ENCODE measurements at places on chromosomes 16 and 17.
A peak's percentile ranks its signal among the peaks of the same experiment; 100 is the strongest.

GRCh38 chr17:65750631-65751115 lies 189.2 kb upstream of the AXIN2 start:
- H3K27me3 ChIP-seq: peaks cover 3% of the 10 kb centered on the region
- peaks cover 2% of the 10 kb centered on the region for H3K4me1 ChIP-seq
- peak; percentile 89 for DNase-seq
- H3K36me3 ChIP-seq: no peaks in the 10 kb centered on the region
- H3K27ac ChIP-seq: no peak overlapping the region
- H3K4me3 ChIP-seq: no peak overlapping the region

GRCh38 chr16:13795131-13795530 lies 124.8 kb upstream of the ERCC4 start:
- no peaks in the 10 kb centered on the region for H3K36me3 ChIP-seq
- H3K27me3 ChIP-seq: no peaks in the 10 kb centered on the region
- no peaks in the 10 kb centered on the region for H3K4me1 ChIP-seq
- no peak overlapping the region for H3K27ac ChIP-seq
- no peak overlapping the region for H3K4me3 ChIP-seq

- H3K27ac ChIP-seq: no peak overlapping the region
- no peak overlapping the region for H3K4me3 ChIP-seq
- H3K36me3 ChIP-seq: no peaks in the 10 kb centered on the region
- H3K27me3 ChIP-seq: peaks cover 3% of the 10 kb centered on the region
- H3K4me1 ChIP-seq: peaks cover 8% of the 10 kb centered on the region
Measured at GRCh38 chr17:37706446-37706845, 38.4 kb downstream of the HNF1B start.

DNA sequence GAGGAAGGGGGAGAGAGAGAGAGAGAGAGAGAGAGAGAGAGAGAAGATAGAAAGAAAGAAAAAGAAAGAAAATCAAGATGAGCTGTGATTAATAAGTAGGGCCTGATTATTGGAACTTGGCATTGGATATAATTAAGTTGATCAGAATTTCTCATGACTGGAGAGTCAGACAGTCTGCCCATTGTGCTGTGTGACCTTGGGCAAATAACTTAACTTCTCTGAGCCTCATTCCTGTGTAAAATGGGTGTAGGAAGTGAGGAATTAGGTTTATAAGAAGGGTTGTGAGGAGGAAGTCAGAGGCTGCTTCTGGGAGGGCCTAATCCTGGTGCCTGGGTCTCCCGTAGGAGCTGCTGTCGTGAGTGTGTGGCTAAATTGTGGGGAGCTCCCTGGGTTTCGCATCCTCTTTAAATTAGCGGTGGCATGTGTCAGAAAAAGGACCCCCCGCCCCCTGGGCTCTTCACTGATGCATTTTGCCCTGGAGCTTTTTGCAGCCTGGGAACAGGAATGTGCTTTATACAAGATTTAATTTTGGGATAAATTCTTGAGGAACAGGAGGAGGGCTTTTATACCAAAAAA lies 76.0 kb downstream of the CMIP start:
- no peak overlapping the region for H3K27ac ChIP-seq
- H3K4me1 ChIP-seq: peaks cover 7% of the 10 kb centered on the region

DNA sequence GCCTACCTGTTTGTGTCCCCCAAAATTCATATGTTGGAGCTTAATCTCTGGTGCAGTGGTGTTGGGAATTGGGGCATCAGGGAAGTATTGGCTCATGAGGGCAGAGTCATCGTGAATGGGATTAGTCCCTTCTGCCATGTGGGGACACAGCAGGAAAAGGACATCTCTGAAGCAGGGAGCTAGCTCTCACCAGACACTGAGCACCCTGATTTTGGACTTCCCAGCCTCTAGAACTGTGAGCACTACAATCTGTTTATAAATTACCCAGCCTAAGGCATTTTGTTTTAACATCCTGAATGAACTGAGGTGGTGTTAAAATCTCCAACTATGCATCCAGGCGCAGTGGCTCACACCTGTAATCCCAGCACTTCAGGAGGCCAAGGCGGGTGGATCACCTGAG lies 206.0 kb downstream of the SEC14L1 start:
- no peak overlapping the region for H3K4me3 ChIP-seq
- no peaks in the 10 kb centered on the region for H3K27me3 ChIP-seq
- no peak overlapping the region for H3K27ac ChIP-seq
- peaks cover 19% of the 10 kb centered on the region for H3K4me1 ChIP-seq
